Eye (tissue), 1 donor: ENCODE measurements at places on chromosomes 4 and X.

GRCh38 chrX:55167124-55167803 lies 52.9 kb upstream of the PAGE5 start:
- no peak for DNase-seq

- DNase-seq, result no peak
These were observed 6.1 kb downstream of the TCEANC start for GRCh38 chrX:13659063-13659462.

DNA sequence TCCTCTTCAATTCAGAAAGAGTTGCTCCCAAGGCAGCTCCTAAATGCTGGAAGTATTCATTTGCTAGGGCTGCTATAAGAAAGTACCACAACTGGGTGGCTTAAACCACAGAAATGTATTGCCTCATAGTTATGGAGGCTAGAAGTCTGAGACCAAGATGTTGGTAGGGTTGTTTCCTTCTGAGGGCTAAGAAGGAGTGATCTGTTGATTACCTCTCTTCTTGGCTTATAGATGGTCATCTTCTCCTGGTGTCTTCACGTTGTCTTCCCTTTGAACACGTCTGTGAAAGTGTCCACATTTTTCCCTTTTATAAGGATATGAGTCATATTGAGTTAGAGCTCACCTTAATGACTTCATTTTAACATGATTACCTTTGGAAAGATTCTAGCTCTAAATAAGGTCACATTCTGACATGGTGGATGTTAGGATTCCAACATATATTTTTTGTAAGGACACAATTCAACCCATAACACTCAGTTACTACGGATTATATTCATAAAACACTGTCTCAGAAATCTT lies 266.3 kb downstream of the SPATA18 start:
- DNase-seq, result no peak

DNA sequence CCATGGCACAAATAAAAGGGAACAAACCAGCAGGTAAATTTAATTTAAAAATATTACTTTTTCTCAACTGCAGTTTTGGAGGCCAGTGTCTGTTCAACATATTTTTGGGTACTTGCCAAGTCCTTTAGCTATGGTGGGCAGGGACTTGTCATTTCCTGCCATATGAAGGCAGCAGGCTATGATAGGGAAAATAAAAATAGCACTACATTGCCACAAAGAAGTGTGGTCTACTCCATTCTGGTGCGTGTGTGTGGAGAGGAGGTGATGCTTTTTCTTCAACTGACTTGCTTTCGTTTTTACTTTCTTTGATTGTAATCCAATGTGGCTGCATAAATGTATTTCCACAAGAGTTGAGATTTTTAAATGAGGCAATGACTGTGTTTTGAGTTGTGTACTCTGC lies 17.2 kb downstream of the GPR174 start:
- no peak for DNase-seq

GRCh38 chrX:150200820-150201287 lies 162.3 kb upstream of the MAMLD1 start:
- DNase-seq, result peak; percentile 6

GRCh38 chr4:106628586-106629267 lies 260.1 kb upstream of the GIMD1 start:
- no peak for DNase-seq

DNA sequence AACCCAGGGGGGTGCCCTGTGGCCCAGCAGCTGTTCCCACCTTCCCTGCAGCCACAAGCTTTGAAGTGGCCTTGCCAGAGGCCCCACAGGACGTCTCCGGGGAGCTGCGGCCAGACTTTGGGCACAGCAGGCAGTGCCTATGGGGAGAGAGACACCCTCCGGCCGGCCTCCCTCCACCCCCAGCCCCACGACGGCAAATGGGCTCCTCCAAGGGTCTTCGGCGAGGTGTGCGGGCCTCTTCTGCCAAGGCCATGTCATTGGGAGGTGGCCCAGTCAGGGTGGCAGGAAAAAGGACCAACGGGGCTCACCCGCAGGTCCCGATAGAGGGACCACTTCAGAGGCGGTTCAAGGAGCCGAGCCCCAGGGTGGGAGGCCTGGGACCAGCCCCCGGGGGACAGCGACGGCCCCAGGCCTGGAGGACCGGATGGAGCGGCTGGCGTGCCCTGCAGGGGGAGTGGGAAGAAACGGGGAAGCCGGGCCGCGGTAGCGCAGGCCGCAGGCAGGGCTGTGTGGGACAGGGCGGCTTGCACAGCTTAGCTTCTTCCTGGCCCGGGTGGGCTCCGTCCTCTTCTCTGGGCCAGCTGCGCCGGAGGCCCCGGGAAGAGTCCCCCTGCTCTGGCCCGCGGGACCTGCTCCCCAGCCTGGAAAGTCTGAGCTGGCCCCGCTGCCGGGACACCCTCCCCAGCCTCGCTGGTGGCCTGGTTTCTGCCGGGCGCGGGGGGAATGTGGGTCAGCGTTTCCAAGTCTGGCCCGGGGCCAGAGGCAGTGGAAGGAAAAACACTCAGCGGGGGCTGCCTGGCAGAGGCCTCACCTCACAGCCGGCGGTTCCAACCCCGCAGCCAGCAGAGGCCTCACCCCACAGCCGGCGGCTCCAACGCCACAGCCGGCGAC lies 21.9 kb upstream of the SPON2 start:
- no peak for DNase-seq

DNA sequence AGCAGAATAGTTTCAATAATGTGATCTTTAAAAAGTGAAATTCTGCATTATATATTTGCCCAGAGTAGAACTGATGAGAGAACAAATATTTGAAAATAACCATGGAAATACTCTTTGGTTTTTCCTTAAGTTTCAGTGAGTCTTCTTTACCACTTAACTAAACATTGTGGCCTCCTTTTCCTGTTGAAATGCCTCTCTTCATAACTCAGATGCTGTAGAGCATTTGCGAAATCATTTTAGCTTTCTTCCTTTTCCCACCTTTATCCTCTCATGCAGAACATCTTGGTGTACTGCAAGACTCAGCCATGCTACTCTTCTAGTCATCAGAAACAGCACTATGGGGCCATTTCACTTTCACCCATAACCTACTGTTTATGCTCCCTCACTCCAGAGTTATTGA lies 48.2 kb downstream of the CASK start:
- no peak for DNase-seq

DNA sequence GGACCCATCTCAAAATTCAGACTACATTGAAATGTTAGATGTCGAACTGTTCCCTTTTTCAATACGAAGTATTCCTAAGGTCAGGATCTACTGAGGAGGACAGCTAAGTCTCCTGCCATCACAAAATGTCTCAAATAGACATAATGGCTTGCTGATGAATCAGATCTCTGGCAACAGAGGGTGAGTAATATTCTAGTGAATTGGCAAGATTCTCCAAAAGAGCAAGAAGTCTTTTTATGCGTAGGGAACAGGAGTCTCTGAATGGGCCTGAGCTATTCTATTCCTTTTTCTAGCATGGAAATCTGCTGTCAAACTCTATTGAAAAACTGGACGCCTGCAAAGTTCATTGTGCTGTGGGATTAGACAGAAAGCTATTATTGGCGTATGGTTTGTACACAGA lies 145.4 kb downstream of the FNIP2 start:
- no peak for DNase-seq

DNA sequence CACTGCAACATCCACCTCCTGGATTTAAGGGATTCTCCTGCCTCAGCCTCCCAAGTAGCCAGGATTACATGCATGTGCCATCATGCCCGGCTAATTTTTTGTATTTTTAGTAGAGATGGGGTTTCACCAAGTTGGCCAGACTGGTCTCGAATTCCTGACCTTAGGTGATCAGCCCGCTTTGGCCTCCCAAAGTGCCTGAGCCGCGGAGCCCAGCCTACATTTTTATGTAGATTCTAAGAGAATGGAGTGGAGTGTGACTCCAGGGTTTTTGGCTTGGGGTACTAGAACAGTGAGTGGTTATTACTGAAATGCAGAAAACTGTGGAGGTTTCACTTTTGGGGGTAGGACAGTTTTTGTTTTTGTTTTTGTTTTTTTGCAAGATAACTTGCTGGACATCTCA lies 806.0 kb downstream of the ADGRL3 start:
- no peak for DNase-seq

DNA sequence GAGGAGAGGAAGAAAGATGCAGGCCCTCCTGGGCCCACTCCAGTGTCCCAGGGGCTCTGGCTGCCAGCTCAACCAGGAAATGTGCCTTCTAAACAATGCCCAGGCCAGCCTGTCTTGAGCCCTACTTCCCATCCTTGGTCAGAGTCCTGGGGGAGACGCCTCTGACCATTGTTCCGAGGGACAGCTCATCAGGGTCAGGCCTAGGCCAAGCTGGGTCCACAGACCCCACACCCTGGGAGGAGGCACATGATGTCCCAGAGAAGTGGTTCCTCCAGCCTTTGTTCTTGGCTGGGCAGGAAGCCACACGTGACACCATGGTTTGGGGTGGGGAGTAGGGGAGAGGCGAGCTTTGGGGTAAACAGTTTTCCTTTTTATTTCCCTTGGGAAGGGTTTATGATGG lies 102.5 kb downstream of the EFNB1 start:
- no peak for DNase-seq

DNA sequence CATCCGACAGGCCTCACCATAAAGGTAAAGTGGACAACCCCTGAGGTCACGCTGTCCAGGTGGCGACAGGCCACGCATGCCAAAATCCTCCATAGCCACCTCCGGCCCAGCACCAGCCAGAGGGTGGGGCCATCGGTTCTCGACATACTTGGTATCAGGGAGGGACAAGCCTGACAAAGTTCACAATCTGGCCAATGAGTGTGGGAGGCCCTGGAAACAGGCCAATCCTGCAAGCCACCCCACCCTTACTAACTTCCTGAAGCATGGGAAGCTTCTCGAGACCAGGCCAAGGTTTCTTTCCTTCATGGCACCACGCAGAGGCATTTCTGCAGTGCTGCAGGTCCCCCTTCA lies 73.8 kb downstream of the MTMR1 start:
- no peak for DNase-seq

DNA sequence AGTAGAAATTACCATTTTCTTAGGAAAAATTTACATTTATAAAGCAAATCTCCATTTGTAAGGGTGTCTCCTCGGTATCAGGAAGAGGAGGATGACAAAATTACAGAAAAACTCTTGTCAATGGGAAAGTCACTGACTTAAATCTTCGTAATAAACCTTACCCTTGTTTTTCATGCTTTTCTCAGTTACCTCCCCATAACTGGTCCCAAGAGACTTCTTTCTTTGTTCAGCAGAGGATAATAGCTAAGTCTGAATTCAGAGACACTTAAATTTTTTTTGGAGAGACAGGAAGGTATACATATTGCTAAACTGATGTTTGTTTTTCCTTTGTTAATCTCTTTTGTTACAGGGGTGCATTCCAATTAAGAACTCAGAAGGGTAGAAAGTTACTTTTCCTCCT lies 125.5 kb upstream of the JADE1 start:
- no peak for DNase-seq

DNA sequence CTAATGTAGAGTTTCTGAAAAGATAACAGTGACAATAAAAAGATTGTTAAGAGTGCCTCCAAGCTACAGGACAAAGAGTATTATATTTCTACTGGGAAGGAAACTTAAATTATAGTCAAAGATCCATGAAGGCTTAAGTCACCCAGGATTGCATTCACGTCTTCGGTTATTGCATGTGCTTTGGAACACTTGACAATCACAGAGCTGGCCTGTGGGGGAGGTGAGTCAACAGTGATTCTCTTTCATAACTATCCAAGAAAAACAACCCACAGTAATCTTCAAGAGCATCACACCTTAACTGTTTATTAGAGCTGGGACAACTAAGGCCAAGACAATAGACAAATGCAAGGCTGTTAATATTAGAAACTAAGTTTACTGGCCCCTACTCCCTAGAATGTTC lies 40.3 kb downstream of the PDGFC start:
- no peak for DNase-seq
